CD4-positive, CD25-positive, alpha-beta regulatory T cell (primary cell): ENCODE measurements at places on chromosomes 12 and 14.
A peak's percentile ranks its signal among the peaks of the same experiment; 100 is the strongest.

GRCh38 chr12:81992461-81992860 lies 233.3 kb upstream of the PPFIA2 start:
- H3K27me3 ChIP-seq, result no peaks in the 10 kb centered on the region
- no peaks in the 10 kb centered on the region for H3K4me1 ChIP-seq
- H3K36me3 ChIP-seq, result no peaks in the 10 kb centered on the region
- no peak overlapping the region for H3K4me3 ChIP-seq
- DNase-seq, result peak; percentile 1
- H3K27ac ChIP-seq, result no peak overlapping the region

- no peaks in the 10 kb centered on the region for H3K27me3 ChIP-seq
- H3K4me1 ChIP-seq, result no peaks in the 10 kb centered on the region
- H3K36me3 ChIP-seq, result no peaks in the 10 kb centered on the region
- H3K27ac ChIP-seq, result no peak overlapping the region
These were observed 465.5 kb downstream of the PDZRN4 start for GRCh38 chr12:41653386-41654326.

DNA sequence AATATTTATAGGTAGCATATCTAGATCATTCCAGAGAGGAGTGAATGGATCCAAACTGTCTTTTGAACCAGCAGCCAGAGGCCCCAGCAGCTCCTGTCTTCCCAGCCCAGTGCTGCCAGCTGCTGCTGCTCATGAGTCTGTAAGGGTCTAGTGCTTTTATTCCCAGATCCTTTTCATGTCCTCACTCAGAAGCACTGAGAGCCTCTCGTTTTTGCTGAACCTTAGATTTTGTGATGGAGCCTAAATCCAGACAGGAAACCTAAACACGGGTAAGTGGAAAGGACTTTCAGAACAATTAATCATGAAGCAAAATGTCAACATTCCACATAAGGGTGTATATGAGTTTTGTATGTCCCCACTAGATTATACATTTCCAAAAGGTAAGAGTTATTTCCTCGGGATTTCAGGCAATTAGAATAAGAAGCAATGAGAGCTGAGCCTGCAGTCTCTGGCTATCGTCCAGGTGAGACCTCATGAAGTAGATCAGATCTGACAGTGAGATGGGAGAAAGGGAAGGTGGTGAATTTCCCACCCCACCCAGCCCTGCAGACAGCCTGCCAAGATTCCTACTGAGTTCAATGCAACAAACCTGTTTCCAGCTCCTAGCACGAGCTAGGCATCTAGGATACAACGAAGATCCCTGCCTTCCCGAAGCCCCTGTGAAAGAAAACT lies 84.4 kb downstream of the NINJ2 start:
- H3K27ac ChIP-seq, result no peak overlapping the region
- H3K36me3 ChIP-seq, result no peaks in the 10 kb centered on the region
- H3K27me3 ChIP-seq, result no peaks in the 10 kb centered on the region
- H3K4me1 ChIP-seq, result peaks cover 17% of the 10 kb centered on the region
- no peak for DNase-seq

DNA sequence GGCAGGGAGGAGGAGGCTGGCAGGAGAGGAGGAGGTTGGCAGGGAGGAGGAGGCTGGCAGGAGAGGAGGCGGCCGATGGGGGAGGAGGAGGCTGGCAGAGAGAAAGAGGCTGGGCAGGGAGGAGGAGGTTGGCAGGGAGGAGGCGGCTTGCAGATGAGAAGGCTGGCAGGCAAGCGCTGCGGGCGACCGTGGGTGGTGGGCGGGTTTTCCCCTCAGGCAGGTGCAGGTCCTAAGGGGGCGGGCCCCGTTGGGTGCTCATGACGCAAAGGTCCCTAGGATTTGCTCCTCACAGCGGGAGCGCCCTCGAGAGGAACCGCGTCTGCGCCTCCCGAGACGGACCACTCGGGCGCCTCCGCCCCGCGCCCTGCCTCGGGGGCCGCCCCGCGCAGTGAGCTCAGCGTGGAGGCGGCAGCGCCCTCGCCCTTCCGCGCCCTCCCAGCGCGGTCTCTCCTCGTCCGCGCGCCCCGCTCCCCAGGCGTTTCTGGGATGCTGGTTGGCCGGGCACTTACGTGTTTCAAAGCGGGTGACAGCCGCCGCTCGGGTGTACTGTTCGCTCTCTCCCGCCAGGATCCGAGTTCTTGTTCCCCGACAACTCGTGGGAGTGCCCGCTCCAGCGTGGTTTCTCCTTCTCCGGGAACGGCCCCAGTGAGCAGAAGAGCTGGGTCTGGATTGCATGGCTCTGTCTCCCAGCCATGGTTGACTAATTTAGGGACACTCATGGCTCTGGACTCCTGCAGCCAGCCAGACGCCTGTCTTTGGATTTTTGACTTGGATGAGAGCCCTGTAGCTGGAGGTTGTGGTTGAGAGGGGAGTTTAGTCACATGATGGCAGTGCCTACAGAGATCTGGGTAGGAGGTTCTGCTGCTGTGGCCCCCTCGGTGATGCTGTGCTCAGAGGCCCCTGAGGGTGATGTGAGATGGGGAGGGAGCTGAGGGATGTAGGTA lies 64.1 kb upstream of the PPP4R3A start:
- peak overlapping the region; percentile 21 for H3K4me3 ChIP-seq
- peaks cover 7% of the 10 kb centered on the region for H3K4me1 ChIP-seq
- peak; percentile 39 for DNase-seq
- H3K27ac ChIP-seq, result no peak overlapping the region
- H3K27me3 ChIP-seq, result no peaks in the 10 kb centered on the region
- no peaks in the 10 kb centered on the region for H3K36me3 ChIP-seq

GRCh38 chr14:68219407-68219806 lies 399.8 kb downstream of the RAD51B start:
- H3K4me3 ChIP-seq, result no peak overlapping the region
- H3K4me1 ChIP-seq, result no peaks in the 10 kb centered on the region
- no peak overlapping the region for H3K27ac ChIP-seq
- DNase-seq, result no peak
- H3K27me3 ChIP-seq, result no peaks in the 10 kb centered on the region

- DNase-seq, result no peak
- peaks cover 24% of the 10 kb centered on the region for H3K4me1 ChIP-seq
- no peaks in the 10 kb centered on the region for H3K36me3 ChIP-seq
- H3K27me3 ChIP-seq, result no peaks in the 10 kb centered on the region
- no peak overlapping the region for H3K4me3 ChIP-seq
These were observed 7.1 kb downstream of the ASB2 start for GRCh38 chr14:93969082-93969828.

- H3K4me3 ChIP-seq, result no peak overlapping the region
- no peaks in the 10 kb centered on the region for H3K27me3 ChIP-seq
- no peak overlapping the region for H3K27ac ChIP-seq
- peaks cover 82% of the 10 kb centered on the region for H3K36me3 ChIP-seq
- peaks cover 3% of the 10 kb centered on the region for H3K4me1 ChIP-seq
These were observed 28.4 kb upstream of the TOMM20L start for GRCh38 chr14:58367296-58367695.

DNA sequence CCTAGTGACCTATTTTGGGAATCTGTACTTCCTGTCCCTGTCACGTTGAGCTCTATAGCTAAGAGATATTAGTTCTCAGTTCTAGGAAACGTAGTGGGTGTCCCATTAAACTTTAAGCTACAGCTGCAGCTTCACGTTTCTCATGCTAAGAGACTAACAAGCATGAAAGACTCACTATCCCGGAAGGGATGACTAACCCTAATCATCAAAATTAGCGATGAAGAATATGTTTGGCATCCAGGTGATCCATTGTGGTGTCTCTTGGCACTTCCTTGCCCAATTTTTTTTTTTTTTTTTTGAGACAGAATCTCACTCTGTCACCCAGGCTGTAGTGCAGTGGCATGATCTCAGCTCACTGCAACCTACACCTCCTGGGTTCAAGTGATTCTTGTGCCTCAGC lies 11.0 kb upstream of the LALBA start:
- peaks cover 10% of the 10 kb centered on the region for H3K27me3 ChIP-seq
- H3K4me3 ChIP-seq, result no peak overlapping the region
- H3K4me1 ChIP-seq, result no peaks in the 10 kb centered on the region
- H3K27ac ChIP-seq, result no peak overlapping the region
- H3K36me3 ChIP-seq, result no peaks in the 10 kb centered on the region
- no peak for DNase-seq

DNA sequence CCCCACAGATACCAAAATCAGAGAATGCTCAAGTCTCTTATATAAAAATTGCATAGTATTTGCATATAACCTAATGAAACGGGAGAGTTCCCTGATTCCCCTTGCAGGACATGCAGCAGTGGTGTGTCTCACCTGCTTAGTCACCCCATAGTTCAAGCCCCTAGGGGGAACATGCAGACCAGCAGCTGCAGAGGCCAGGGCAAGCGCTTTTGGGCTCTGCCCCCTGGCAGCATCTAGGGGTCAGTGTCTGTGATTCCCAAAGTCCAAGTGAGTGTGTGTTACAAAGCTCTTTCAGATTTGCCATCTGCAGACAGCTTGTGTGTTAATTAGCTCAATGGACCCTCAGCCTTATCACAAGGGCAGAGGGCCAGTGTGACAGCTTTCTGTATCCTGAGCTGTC lies 110.1 kb downstream of the DNAI7 start:
- no peak overlapping the region for H3K4me3 ChIP-seq
- peaks cover 14% of the 10 kb centered on the region for H3K36me3 ChIP-seq
- no peaks in the 10 kb centered on the region for H3K27me3 ChIP-seq
- H3K4me1 ChIP-seq, result no peaks in the 10 kb centered on the region
- no peak overlapping the region for H3K27ac ChIP-seq

DNA sequence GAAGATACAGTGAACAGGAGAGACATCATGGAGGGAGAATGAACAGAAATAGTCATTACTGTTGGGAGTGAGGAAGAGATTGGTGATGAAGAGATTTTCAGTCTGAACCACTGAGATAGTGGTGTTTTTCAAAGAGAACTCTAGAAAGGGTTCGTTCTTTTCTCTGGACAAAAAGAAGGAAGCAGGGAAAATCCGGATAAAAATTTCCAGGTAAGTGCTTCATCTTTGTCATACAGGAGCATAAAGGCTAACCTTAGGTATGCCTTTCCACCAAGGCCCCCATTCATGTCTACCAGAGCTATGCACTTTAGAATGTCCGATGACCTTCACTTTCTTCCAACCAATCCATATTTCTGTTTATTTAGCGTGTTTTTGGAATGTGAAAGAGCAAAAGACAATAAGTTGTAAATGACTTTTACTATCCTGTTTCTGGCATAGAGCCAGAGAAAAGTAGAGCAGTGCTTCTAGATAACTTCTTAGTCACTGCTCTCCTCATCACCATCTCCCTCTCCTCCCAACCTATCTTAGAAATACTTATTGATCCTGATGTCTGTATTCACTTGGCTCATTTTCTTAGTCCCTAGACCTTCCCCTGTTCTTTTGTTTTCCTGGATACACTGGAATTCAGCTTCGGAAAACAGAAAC lies 116.5 kb downstream of the TTC6 start:
- DNase-seq, result no peak
- H3K4me3 ChIP-seq, result no peak overlapping the region
- no peaks in the 10 kb centered on the region for H3K36me3 ChIP-seq
- no peak overlapping the region for H3K27ac ChIP-seq
- no peaks in the 10 kb centered on the region for H3K27me3 ChIP-seq
- no peaks in the 10 kb centered on the region for H3K4me1 ChIP-seq

GRCh38 chr12:111401167-111401605 lies 4.5 kb upstream of the SH2B3 start:
- no peak for DNase-seq
- peaks cover 34% of the 10 kb centered on the region for H3K4me1 ChIP-seq
- H3K36me3 ChIP-seq, result no peaks in the 10 kb centered on the region
- H3K4me3 ChIP-seq, result no peak overlapping the region
- H3K27ac ChIP-seq, result no peak overlapping the region

DNA sequence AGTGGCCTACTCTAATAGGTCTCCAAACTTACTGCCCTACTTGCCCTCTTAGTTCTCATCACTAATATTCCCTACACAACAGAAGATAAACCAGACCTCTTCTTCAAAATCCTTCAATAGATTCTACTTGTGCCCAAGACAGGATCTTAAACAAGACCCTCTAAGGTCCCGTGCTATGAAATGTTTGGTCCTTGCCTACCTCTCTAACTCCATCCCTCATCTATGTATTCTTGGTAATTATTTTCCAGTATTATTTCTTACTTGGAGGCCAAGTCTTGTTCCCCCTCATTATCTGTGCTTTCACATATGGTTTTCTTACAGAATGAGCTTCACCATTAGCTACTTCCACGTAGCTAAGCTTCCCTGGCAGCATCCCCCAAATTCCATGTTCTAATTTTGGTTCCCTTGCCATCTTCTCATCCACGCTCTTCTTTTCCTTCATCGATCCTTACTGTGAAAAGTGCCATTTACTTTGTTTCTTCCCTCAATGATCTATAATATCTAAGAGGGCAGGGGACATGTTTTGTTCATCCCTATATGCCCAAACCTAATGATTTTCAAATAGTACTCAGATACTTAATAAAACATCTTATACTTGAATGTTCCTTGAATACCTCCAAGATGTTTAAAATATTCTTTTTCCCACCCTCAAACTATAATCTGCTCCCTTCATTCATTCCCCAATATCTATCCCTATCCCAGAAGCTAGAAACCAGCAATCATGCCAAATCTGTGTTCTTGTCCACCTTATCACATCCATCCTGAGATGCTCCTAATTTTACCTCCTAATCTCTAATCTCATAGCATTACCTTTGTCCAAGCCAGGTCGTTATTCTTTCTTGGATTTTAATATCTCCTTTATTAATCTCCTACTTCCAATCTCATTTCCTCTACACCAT lies 10.1 kb downstream of the HNRNPC start:
- no peaks in the 10 kb centered on the region for H3K27me3 ChIP-seq
- peaks cover 81% of the 10 kb centered on the region for H3K36me3 ChIP-seq

- no peaks in the 10 kb centered on the region for H3K27me3 ChIP-seq
- peaks cover 20% of the 10 kb centered on the region for H3K36me3 ChIP-seq
- H3K4me3 ChIP-seq, result peak overlapping the region; percentile 97
- H3K4me1 ChIP-seq, result peaks cover 22% of the 10 kb centered on the region
These were observed 1.0 kb downstream of the ITFG2 start for GRCh38 chr12:2813214-2814185.

DNA sequence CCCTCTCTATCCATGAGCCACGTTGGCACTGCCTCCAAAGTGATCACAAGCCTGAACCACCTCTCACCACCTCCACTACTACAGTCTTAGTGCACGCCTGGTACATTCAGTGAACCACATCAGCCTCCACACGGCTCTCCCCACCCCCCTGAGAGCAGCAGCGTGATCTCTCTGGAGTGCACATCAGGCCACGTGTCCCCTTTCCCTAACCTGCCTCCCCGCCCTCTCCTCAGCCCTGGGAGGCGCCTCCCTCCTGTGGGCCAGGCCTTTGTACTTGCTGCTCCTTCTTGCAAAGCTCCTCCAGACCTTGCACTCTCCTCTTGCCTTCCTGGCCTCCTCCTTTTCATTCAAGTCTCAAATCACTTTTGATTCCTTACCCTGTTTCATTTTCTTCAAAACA lies 49.8 kb downstream of the SLC6A12 start:
- H3K36me3 ChIP-seq, result no peaks in the 10 kb centered on the region
- no peaks in the 10 kb centered on the region for H3K27me3 ChIP-seq
- no peak for DNase-seq
- no peak overlapping the region for H3K27ac ChIP-seq
- H3K4me3 ChIP-seq, result no peak overlapping the region

DNA sequence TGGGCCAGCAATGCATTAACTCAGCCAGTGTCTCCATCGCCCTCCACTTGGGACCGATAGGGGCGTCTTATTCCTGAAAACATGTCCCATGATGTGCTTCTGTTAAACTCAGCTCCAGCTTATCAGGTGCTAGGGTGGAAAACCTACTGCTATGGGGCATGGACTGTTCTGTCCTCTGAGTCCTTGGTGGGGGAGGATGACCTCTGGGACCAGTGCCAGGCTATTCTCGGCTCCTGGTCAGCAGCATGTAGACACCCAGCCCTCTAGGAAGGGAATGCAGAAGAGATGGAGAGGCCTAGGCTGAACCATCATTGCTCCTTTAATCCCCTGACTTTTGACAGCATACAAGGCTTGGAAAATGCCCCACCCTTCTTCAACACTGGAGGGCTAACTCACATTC lies 486.2 kb downstream of the MED13L start:
- H3K4me1 ChIP-seq, result no peaks in the 10 kb centered on the region
- no peak overlapping the region for H3K27ac ChIP-seq
- H3K36me3 ChIP-seq, result no peaks in the 10 kb centered on the region
- H3K27me3 ChIP-seq, result no peaks in the 10 kb centered on the region
